ENCODE measurements at places on chromosomes 2 and 18.

GRCh38 chr2:126753501-126754212 is 97.7 kb downstream of the GYPC start:
- no peak for DNase-seq

DNA sequence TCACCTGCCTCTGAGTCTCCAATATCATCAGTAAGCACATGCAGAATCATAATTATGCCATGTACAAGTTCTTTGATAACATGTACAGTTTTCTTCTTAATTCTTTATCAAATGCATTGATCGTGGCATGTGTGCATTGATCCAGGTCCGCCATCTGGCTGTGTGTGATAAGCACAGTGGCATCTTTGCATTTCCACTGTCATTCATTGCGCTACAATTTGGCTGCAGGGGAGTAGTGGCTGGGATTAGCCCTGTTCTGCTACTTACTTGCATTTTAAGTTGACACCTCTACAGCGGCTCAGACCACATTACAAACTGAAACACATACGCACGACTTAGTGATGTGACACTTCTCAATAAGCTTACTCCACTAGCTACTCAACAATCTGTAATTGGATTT is 83.6 kb upstream of the OTX1 start:
- no peak for DNase-seq

DNA sequence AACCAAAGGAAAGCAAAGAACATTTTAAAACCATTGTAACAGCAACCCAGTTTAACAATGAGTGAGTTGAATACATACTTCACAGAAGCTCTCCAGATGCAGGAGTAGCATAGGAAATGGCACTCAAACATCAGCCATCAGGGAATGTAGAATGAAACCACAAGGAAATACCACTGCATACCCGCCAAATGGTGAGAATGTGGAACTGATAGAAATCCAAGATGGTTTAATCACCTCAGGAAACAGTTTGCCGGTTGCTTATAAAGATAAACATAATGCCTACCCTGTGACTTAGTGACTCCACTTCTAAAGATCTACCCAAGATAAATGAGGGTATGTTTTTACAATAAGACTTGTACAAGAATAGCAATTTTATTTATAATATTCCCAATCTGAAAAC is 132.0 kb downstream of the GALNT1 start:
- DNase-seq, result no peak

GRCh38 chr18:46683252-46683651 is 26.2 kb upstream of the LOXHD1 start:
- no peak for DNase-seq

DNA sequence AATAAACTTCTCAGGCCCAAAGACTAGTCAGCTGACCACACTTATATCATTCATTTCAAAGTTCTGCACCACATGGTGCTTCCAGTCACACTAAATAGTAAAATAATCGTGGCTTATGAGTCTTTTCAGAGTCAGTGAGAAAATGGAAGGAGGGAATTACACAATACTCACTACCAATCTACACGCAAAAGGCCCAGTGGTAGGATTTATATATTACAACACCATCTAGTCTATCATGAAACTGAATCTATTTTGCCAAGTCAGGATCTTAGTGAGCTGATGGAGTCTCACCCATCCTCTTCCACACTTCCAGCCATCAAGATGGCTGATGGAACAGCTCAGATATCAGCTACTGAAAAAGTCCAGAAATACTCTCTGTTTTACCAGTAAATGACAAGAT is 21.9 kb downstream of the INO80D start:
- DNase-seq, result no peak

GRCh38 chr2:142415461-142415860 is 284.6 kb upstream of the LRP1B start:
- DNase-seq, result no peak

- no peak for DNase-seq
These were observed 89.4 kb downstream of the CELF4 start for GRCh38 chr18:37476182-37476581.

DNA sequence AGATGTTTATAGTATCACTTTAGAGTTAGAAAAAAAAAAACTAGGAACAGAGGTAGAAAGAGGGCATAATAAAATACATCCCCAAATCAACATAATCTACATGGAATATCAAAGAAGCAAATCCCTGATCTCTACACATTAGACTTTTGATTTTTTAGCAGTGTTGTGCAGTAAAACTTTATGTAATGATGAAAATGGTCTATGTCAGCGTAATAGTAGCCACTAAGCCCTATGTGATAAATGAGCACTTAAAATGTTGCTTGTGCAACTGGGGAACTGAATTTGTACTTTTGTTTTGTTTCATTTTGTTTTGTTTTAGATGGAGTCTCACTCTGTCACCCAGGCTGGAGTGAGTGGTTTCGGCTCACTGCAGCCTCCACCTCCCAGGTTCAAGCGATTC is 36.3 kb downstream of the LNPK start:
- no peak for DNase-seq

- no peak for DNase-seq
These were observed 8.2 kb downstream of the DPP4 start for GRCh38 chr2:162065767-162066166.

- no peak for DNase-seq
These were observed 87.3 kb downstream of the BABAM2 start for GRCh38 chr2:27977731-27978312.

- DNase-seq, result no peak
These were observed 67.5 kb upstream of the APCDD1 start for GRCh38 chr18:10386956-10387355.

GRCh38 chr18:12333506-12334290 is 25.7 kb downstream of the TUBB6 start:
- DNase-seq, result no peak

- DNase-seq, result no peak
These were observed 456.7 kb upstream of the HS6ST1 start for GRCh38 chr2:128775217-128775913.

- peak; percentile 48 for DNase-seq
These were observed 127.6 kb upstream of the TWIST2 start for GRCh38 chr2:238720232-238720672.

GRCh38 chr2:235749771-235750160 is 255.9 kb downstream of the AGAP1 start:
- no peak for DNase-seq

- DNase-seq, result no peak
These were observed 248.1 kb downstream of the ASXL3 start for GRCh38 chr18:33826151-33826550.

DNA sequence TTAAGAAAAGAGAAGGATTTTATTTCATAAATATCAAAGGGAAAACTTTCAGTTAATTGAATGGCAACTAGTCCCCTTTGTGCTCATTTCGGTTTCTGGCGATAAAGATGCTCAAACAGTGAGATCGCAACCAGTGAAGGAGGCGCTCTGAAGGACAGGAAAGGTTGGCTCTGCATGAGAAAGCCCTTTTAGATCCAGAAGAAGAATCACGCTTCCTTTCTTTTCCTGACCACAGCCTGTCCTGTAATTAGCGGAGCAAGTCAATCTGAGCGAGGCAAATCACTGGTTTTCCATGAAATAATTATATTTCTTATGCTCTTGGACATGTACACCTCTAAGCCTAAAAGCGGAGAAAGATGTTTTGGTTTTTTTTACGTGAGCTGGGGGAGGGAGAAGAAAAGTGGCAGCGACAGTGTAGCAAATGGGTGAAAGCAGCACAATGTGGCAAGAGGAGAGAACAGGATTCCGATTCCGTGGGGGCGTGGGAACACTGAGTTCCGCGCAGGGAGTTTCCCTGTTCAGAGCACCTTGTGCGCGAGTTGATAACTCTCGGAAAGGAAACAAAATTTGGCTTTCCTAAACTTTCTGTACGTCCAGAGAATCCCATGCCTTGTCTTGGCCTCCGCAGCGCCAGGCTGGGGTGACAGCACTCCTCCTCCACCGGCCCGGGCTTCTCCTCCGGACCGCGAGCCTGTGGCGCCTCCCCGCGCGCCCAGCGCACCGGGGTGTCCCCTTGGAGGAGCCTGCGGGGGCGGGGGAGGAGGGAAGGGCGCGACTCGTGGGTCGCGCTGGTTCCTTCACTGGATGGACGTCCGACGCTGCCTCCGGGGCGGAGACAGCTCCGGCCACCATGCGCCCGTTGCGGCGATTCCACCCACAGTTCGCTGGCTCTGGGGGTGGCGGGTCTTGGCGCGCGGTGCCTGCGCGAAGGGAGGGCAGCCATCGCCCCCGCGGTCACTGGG is 620 bp upstream of the SLC9A2 start:
- peak; percentile 22 for DNase-seq

GRCh38 chr2:47935071-47935470 is 28.8 kb upstream of the FBXO11 start:
- DNase-seq, result no peak

DNA sequence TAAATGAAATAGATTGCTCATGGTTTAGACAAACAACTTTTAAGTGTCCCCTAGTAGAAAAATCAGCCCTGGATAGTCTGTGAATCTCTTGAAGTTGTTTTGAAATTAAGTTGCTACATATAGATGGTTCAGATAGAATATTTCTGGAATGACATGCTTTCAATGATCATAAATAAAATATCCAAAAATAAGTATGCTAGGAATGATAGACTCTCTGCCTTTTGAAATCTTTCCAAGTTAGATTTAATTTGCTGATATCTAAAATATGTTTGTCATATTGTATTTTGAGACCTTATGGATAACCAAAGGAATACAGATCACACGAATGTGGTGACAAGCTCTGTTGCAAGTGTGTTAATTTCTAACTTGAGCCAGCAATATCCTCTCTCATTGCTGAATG is 488.7 kb downstream of the THSD7B start:
- no peak for DNase-seq

- no peak for DNase-seq
These were observed 59.0 kb downstream of the TMEM247 start for GRCh38 chr2:46538393-46538792.
